GM12892 (cell line): ENCODE measurements at places on chromosomes 11 and 22.

GRCh38 chr11:41499429-41499828 lies 40.0 kb upstream of the LRRC4C start:
- DNase-seq, result no peak

DNA sequence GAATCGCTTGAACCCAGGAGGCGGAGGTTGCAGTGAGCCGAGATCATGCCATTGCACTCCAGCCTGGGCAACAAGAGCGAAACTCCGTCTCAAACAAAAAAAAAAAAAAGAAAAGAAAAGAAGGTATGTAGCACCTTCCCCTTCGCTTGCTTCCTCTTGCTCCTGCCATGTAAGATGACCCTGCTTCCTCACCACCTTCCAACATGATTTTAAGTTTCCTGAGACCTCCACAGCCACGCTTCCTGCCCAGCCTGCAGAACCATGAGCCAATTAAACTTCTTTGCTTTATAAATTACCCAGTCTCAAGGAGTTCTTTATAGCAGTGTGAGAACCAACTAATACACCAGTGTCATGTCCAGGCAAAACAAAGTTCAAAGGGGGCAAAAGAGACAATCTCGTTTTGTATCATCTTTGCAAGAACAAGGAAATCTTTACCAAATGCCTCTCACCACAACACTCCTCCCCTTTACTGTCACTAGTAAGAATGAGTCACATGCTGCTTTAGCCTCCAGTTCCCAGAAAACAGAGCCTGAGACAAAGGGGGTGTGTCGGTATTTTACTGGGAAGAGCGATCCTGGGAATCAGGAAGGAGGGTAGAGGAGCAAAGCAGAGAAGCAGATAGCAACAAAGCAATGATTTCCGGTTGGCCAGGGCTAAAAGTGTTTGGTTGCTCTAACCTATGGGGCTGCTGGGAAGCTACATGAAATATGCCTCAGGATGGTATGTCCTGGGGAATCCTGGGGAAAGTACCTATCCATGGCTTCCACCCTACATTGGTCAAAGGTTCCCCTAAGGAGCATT lies 10.5 kb upstream of the MCHR1 start:
- DNase-seq, result no peak

GRCh38 chr22:39845529-39845928 lies 48.0 kb downstream of the ENTHD1 start:
- DNase-seq, result no peak

DNA sequence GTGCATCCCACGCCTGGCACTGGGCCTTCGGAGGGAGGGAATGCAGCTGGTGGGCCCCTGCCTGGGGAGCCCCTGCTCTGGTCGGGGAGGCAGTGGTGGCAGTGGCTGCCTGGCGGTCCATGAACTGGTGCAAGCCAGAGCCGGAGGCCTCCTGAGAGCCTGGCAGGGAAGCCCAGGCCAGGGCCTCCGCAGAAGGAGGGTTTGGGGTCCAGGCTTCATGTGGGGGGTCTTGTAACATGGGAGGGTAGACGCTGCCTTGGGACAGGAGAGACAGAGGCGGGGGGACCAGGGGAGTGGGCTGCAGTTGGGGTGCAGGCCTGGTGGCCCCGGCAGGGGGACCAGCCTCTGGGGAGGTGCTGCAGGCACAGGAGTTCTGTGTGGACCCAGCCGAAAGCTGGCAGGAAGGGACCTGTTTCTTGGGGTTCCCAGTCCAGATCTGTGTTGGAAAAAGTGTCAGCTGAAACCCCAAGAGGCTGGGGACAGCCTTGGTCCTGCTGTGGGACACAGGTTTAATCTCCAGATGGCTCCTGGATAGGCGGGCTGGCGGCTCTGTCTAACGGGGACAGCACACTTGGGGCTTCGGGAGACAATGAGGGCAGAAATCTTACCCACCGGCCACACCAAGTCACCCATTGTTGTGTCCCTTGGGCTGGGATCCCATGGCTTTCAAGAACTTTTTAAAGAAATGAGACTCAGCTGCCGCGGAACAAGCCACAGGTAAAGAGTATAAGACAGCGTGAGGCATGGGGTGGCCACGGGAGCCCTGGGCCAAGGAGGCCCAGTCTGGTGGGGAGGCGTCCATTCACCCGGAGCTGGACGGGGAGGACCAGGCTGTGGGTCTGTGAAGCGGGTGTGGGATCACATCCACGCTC lies 73.5 kb downstream of the KCNQ1 start:
- peak; percentile 23 for DNase-seq

GRCh38 chr22:19855504-19856409 lies 1.1 kb upstream of the GNB1L start:
- DNase-seq, result no peak

DNA sequence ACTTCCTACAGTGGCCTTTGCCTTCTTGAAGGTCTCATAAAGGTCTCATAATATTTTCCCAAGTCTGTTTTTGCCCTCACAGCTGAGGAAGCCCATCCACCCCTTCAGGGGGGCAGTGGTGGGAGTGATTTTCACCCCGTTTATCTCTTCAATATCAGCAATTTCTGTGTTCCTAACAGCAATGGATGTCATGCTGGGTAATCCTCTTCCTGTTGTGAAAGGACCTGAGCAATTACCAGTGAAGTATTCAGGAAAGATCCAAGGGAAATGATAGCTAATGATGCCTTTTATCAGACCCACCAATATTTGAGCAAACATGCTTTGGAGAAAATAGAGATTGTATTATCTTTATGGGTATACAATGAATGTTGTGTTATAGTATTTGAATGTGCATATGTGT lies 226.9 kb downstream of the INSC start:
- no peak for DNase-seq

- no peak for DNase-seq
Measured at GRCh38 chr11:12790861-12791616, 116.8 kb downstream of the TEAD1 start.

GRCh38 chr11:109745996-109746625 lies 324.1 kb downstream of the C11orf87 start:
- DNase-seq, result no peak

DNA sequence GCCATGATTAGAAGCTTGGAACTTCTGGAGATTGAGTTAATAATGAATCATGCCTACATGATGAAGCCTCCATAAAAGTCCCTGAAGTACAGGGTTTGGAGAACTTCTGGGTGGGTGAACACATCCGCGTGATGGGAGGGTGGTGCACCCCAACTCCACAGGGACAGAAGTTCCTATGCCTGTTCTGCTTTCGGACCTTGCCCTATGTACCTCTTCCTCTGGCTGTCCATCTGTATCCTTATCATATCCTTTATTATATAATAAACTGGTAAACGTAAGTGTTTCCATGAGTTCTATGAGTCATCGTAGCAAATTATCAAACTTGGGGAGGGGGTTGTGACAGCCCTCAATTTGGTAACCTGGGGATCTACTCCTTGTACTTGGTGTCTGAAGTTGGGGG lies 60.2 kb downstream of the ADM start:
- DNase-seq, result no peak

- no peak for DNase-seq
Measured at GRCh38 chr11:61358566-61358965, 3.1 kb downstream of the CYB561A3 start.

GRCh38 chr22:31102441-31103081 lies 4.8 kb downstream of the SELENOM start:
- no peak for DNase-seq

DNA sequence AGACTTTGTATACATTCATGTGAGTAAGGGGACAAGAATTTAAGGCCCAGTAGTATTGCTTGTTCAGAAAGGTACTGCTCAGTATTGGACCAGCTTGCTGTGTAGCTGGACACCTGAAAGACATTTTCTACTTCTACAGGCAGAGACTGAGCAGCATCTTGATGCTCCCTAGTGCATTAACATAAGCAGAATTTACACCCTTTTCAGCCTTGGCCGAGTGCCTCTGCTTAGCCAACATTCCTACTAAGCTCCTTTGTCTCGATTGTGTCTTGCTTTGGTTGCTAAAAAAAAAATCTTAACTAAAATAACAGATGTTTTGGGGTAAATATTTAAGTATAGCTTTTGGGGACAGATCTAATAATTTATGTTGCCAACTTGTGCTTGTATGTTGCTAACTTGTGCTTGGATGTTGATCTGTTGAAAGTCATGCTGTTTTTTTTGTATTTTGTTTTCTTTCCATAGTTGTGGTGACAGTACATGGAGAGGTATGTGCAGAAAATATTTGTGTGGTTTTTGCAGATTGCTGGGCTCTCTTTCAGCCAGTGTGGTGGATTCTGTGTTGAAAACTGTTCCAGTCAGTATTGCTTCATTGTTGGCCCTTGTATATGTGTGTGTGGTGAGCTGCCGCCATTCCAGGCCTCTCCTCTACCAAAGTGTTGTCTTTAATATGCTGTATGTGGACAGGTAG lies 3.7 kb downstream of the PTS start:
- DNase-seq, result no peak

DNA sequence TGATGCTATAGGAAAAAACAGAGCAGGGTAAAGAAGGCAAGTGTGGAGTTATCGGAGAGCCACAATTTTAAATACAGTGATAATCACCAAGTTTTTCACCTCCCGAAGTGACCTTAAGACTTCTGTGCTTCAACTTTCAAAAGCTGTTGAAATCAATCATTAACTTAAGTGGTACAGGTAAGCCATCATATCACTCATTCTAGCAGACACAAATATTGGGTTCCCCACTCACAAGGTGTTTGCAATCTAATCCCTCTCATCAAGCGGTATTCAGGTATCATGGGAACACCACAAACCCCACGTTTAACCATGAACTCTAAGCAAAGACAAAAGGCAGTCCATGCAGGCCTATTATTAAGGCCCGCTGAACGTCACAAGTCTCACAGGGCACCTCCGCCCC lies 26.8 kb downstream of the LARGE1 start:
- no peak for DNase-seq

GRCh38 chr11:92892802-92893684 lies 76.4 kb upstream of the MTNR1B start:
- DNase-seq, result no peak

- no peak for DNase-seq
Measured at GRCh38 chr11:57566905-57567514, 462 bp downstream of the UBE2L6 start.

DNA sequence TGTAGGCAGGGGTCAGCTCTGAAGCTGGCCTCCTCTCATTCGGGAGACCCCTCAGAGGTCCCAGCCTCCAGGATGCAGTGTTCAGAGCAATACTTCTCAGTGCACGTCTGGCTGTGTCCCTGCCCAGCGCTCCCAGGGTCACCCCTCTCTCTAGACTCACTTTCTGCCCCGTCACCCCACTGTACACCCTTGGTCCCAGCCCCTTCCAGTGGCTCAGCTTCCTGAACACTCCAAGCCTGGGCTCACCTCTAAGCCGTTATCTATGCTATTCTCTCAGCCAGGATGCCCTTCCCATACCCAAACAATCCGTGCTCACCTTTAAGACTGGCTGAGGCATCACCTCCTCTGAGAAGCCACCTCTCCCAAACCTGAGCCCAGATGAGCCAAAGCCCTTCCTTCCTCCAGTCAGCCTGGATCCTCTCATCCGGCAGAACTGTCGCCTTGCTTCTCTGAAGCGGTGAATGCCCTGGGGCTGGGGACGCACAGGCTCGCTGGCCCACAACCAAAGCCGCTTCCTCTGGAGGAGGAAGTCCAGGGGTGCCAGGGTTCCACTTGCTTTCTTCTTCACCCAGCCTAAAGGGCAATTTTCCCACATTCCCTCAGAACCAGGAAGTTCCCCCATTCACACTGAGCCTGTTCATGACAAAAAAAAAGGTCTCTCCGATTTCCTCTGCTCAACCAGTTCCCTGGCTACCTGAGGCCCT lies 13.7 kb upstream of the CDKN1C start:
- DNase-seq, result no peak

- peak; percentile 5 for DNase-seq
Measured at GRCh38 chr11:1218256-1218787, 4.5 kb upstream of the MUC5B start.

DNA sequence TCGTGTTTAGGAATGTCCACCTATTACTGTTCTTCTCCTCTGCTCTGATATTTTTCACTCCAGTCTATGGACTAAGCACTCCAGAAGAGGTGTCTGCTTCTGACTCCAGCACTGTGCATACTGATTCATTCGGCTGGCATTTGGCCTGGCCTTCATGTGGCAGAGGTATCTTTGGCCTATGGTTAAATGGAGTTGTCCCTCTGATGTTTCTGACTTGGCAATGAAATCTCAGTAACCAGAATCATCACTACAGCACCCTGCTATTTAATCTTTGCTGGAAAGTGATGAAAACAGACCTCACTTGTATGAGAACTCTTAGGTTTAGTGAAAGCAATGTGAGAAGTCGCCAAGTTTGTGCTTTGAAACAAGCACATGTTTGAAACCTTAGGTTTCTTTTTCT lies 155.2 kb downstream of the MAML2 start:
- DNase-seq, result no peak

DNA sequence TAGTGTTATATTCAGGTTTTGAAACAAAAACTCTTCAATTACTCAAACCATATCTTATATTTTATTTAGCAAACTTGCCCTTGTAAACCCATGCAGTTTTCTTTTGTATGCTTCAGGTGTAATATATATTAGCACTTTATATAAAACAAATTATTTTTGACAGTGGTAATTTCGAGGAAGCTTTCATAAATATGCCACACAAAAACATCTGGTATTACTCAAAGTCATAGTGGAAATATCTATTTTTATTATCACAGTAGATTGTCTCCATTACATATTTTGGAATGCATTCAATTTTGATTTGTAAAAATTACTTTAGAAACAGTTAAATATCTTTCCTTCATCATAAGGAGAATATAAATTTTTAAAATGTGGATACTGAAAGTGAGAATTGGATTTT lies 89.1 kb upstream of the FIBIN start:
- DNase-seq, result no peak

DNA sequence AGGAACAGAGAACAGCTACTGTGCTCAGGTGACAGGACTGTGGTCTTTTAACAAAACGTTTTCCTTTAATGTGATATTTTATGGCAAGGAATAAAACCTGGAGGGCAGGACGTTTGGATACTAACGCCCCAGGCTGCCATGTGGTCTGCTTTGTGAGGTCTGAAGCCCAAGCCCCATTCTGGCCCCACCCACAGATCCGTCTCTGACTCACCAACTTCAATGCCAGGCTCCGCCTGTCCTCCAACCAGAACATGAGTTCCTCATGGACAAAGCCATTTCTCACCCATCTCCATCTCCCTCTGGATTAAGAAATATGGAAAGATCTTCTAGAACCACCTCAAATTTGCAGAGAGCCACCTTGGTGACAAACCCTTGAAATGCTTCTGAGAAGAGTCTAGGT lies 148.8 kb downstream of the CRYBB2 start:
- no peak for DNase-seq

- DNase-seq, result no peak
Measured at GRCh38 chr11:129896062-129896461, 684 bp upstream of the NFRKB start.

- no peak for DNase-seq
Measured at GRCh38 chr11:44567876-44568256, 2.4 kb downstream of the CD82 start.
